Thymus (tissue), 14 donors: ENCODE measurements at places on chromosomes 2 and 18.

DNA sequence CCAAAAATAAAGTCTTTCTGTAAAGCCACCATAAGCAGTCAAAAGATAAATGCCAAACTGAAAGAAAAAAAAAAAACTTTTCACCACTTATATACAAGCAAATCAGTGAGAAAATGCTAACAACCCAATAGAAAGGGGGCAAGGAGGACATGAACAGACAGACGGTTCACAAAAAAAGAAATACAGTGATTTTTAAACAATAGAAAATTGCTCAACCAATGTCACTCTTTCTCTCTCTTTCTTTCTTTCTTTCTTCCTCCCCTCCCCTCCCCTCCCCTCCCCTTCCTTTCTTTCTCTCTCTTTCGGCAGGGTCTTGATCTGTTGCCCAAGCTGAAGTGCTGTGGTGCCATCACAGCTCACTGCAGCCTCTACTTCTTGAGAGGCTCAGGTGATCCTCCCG, 28.8 kb upstream of the SPATA3 start:
- H3K27me3 ChIP-seq, result no peaks in the 10 kb centered on the region
- no peak overlapping the region for H3K4me3 ChIP-seq
- no peaks in the 10 kb centered on the region for H3K36me3 ChIP-seq
- no peaks in the 10 kb centered on the region for H3K4me1 ChIP-seq
- no peak for DNase-seq

DNA sequence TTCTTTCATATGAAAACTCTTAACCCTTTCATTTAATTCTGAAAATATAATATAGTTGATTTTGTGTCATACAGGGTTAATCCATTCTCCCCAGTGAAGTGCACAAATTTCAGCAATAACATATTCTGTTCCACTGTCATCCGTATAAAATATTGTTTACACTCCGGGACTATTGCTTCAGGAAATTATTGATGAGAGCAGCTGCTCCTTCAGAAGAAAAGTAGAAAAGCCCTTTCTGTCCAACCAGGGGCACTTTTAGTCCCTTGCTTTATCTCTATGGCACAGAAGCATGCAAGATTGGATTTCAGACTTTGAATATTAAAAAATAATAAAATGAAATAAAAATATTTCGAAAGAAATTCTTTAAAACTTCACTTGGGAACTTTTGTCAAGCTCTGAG, 535.7 kb upstream of the SLC39A10 start:
- H3K4me1 ChIP-seq, result no peaks in the 10 kb centered on the region
- no peaks in the 10 kb centered on the region for H3K36me3 ChIP-seq
- DNase-seq, result no peak
- no peak overlapping the region for H3K4me3 ChIP-seq

DNA sequence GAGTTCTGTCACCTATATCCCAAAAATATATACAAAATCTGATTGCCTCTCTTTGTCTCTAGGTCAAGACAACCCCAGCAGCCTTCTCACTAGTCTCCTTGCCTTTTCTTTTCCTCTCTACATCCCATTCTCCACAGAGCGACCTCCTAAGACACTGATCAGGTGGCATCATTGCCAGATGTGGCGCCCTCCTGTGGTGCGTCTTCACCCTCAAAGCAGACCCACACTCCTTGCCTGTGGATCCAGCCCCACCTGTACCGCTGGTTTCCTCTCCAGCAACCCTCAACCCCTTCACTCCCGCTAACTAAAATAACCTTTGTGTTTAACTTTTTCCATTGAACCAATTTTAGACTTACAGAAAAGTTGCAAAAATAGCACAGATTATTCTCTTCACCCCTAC, 273.3 kb downstream of the GLI2 start:
- H3K4me1 ChIP-seq, result no peaks in the 10 kb centered on the region
- no peaks in the 10 kb centered on the region for H3K36me3 ChIP-seq

DNA sequence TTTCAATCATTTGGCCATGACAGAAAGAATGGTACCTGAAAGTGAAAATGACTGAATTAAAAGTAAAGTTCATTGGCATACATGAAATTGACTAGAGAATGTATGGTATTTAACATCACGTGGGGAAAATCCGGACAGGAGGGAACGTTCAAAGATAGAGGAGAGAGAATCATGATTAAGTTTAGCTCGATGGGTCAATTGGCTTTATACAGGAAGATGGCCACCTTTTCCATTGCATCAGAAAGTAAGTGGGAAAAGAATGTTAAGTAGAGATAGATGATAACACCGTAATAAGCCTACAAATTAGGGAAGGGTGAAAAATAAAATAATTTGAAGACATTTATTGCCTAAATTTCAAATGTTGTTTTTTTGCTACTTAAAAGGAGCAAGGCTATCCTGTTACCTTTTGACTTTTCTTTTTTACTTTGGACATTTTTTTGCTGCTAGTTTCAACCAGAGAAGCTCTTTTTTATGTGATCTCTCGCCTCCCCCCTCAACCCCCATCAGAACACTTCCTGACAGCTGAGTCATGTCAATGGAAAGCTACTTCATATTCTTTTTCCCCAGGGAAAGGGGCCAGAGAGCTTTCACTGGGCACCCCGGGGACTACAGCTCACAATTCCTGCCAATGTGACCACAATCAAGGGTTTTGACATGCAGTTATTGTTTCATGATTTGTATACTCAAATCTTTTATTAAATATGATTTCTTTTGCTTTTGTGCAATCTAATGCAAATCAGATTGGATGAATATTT, 767 bp upstream of the CCDC102B start:
- no peaks in the 10 kb centered on the region for H3K36me3 ChIP-seq
- no peaks in the 10 kb centered on the region for H3K27me3 ChIP-seq
- no peak overlapping the region for H3K4me3 ChIP-seq
- no peak overlapping the region for H3K27ac ChIP-seq
- H3K4me1 ChIP-seq, result no peaks in the 10 kb centered on the region
